Spinal cord (tissue), 10 donors: ENCODE measurements at places on chromosomes 5 and 9. TPM values are rescaled to one million over a fixed set of nuclear protein-coding genes. Genes with fewer than 3 reads are reported as not detected.
A peak's percentile ranks its signal among the peaks of the same experiment; 100 is the strongest.

- H3K4me1 ChIP-seq, result peaks cover 15% of the 10 kb centered on the region
- no peak overlapping the region for H3K4me3 ChIP-seq
- no peak overlapping the region for H3K27ac ChIP-seq
- peaks cover 14% of the 10 kb centered on the region for H3K36me3 ChIP-seq
- H3K27me3 ChIP-seq, result no peaks in the 10 kb centered on the region
Measured at GRCh38 chr9:137679695-137680305, 61.0 kb downstream of the EHMT1 start.

- no peaks in the 10 kb centered on the region for H3K4me1 ChIP-seq
- no peak overlapping the region for H3K27ac ChIP-seq
- no peaks in the 10 kb centered on the region for H3K36me3 ChIP-seq
- DNase-seq, result peak; percentile 71
Measured at GRCh38 chr9:107566611-107567061, 77.1 kb upstream of the KLF4 start.

DNA sequence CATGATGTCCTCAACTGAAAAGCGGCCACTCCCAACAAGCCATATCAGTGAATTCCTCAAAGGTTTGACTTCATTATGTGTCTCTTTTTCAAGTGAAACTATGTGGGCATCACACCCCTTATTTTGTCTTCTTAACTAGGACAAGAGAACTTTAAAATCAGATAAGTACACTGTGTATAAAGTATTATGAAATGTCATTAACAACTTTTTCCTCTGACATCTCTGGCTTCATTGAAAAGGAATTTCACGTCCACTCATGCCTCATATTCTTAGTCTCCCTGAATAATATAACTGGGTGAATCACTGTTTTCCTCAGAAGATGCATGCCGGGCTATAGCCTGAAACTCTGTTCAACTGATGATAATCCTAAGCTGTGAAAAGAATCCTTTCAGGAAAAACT lies 415.8 kb downstream of the ACTL7B start:
- H3K27me3 ChIP-seq, result no peaks in the 10 kb centered on the region
- H3K4me3 ChIP-seq, result no peak overlapping the region
- peaks cover 4% of the 10 kb centered on the region for H3K4me1 ChIP-seq
- H3K27ac ChIP-seq, result no peak overlapping the region
- no peak for DNase-seq

DNA sequence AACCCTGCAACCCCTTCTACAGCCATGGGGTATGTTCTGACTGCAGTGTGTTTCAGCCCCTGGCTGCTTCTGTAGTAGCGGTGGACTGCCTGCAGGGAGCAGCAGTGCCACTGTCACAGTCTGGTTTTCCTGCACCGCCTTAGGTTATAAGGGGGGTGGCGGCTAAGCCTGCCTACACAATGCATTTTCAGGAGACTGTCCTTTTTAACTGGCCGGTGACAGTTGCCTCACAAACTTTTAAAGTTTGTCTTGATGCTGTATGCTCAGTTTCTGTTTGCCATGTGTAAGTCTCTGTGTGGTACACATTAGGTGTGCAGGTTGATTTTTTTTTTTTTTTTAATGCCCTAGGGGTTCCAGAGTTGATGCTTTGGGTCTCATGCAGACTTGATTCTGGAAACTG lies 53.0 kb downstream of the NUP214 start:
- H3K4me3 ChIP-seq, result no peak overlapping the region
- H3K4me1 ChIP-seq, result no peaks in the 10 kb centered on the region
- H3K27ac ChIP-seq, result no peak overlapping the region
- peaks cover 42% of the 10 kb centered on the region for H3K36me3 ChIP-seq

DNA sequence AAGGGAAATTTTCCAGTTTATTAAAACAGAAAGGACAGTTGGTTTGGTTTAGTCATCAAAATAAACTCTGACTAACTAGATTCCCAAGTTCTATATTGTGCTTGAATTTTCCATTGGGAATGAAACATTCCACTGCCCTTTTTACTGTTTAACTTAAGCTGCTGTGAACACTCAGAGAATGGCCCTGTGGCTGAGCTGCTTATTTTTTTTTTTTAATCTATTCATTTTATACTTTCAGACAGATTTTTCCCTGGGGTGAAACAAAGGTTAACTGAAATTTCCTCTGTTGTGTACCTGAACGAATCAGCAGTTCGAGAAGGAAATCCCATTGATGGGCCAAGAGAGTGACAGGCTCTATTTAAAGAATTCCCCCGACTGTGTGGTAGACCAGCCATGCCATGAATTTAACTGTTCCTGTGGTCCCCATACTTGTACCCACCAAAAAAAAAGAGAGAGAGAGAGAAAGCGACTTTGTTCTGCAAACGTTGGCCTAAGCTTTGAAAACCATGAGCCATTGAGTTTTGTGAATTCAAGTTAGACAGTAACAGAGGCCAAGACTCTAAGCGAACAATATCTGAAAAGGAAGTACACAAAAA lies 138.7 kb upstream of the GRHPR start:
- no peaks in the 10 kb centered on the region for H3K27me3 ChIP-seq
- no peak overlapping the region for H3K27ac ChIP-seq
- no peaks in the 10 kb centered on the region for H3K4me1 ChIP-seq
- no peaks in the 10 kb centered on the region for H3K36me3 ChIP-seq

DNA sequence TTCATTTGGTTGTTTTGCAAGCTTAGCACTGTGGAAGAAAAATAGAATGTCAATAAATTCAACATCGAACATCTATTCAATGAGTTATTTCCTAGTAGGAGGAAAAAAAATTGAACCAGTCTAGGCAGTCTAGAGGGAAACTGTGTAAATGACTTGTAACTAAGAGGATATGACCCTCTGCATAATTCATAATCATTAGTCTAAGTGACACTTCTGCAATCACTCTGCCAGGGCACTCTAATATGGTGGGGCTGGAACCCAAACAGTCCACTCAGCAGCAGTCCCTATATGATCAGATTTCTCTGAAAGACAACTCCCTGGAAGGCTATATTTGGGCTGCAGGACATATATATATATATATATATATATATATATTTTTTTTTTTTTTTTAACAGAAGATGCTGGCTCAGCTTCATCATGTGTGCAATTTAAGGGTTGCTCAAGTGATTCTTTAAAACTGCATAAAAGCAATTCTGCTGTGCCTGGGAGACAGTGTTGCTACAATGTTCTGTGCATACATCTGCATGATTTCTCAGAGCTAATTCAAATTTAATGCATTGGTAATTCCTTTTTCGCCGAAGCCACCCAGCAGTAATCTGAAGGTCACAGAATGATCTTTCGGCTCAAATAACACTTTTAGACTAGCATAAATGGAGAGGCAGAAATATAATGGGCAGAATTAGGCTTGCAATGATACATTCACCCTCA lies 482.1 kb upstream of the ZNF608 start:
- no peaks in the 10 kb centered on the region for H3K4me1 ChIP-seq
- no peaks in the 10 kb centered on the region for H3K36me3 ChIP-seq
- no peak overlapping the region for H3K4me3 ChIP-seq

DNA sequence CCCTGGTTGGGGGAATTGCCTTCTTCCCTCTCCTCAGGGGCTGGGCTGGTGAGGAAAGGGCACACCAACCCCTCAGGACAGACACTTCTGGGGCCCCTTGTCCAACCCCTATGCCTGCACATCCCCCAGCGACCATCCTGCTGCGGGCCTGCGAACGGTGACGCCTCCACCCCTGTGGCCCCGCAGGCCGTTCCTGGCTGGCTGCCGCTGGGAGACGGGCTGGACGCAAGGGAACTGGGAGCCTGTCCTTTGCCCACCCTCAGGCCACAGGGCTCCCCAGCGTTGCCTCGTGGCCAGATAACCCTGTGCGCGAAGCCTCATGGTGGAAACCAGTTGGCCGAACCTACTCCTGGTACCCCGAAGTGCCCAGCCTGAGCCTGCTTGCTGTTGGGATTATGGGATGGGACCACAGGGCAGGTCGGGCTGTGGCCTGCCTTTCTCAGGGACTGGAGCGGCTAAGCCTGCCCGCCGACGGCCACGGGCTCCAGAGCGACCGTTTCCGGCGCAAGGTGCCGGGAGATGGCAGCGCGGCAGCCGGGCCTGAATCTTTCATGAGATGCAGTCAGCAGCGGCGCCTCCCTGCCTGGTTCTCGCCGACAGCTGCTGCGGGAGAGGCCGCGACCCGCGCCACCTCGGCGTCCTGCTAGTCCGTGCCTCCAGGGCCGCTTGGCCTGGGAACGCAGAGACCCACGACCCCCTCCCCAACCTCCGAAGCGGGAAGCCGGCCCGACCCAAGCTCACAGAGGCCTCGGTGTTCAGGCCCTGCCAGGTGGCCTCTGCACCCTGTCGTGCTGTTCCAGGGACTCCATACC lies 6.5 kb upstream of the PITX1 start:
- peak; percentile 36 for DNase-seq
- no peak overlapping the region for H3K27ac ChIP-seq
- no peaks in the 10 kb centered on the region for H3K36me3 ChIP-seq
- H3K4me3 ChIP-seq, result no peak overlapping the region
- peaks cover 98% of the 10 kb centered on the region for H3K27me3 ChIP-seq

Gene C1QTNF3
- 52.4 TPM for total RNA-seq

Gene SPINK7
- total RNA-seq, result not detected

DNA sequence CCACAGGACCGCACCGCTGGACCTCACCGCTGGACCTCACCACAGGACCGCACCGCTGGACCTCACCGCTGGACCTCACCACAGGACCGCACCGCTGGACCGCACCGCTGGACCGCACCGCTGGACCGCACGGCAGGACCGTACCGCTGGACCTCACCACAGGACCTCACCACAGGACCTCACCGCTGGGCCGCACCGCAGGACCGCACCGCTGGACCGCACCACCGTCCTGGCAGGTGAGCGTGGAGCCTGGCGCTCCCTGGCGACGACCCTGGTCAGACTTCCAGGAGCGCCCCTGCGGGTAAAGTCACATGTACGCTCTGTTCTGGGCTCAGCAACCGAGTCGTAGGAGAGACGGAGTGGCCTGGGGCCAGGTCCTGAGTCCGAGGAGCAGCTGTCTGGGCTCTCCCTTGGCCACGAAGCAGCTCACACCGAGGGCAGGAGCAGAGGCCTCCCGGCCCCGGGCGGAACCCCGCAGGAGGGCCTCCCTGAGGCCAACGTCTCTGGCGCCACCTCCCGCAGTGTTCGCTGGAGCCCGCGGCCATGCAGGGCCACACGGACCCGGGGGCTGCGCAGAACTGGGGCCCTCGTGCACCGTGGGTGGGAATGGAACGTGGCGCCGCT lies 30.5 kb downstream of the MRPL36 start:
- DNase-seq, result no peak
- no peak overlapping the region for H3K27ac ChIP-seq
- H3K4me3 ChIP-seq, result no peak overlapping the region
- H3K36me3 ChIP-seq, result no peaks in the 10 kb centered on the region
- peaks cover 3% of the 10 kb centered on the region for H3K27me3 ChIP-seq
- no peaks in the 10 kb centered on the region for H3K4me1 ChIP-seq

- H3K36me3 ChIP-seq, result no peaks in the 10 kb centered on the region
- no peaks in the 10 kb centered on the region for H3K27me3 ChIP-seq
- no peak for DNase-seq
- H3K4me3 ChIP-seq, result peak overlapping the region; percentile 39
- H3K4me1 ChIP-seq, result peaks cover 4% of the 10 kb centered on the region
Measured at GRCh38 chr5:96875791-96876291, 459 bp upstream of the ERAP2 start.

- no peak overlapping the region for H3K4me3 ChIP-seq
- DNase-seq, result no peak
- H3K27me3 ChIP-seq, result no peaks in the 10 kb centered on the region
- H3K4me1 ChIP-seq, result no peaks in the 10 kb centered on the region
- no peaks in the 10 kb centered on the region for H3K36me3 ChIP-seq
- H3K27ac ChIP-seq, result no peak overlapping the region
Measured at GRCh38 chr9:71115448-71115975, 5.9 kb downstream of the TRPM3 start.

- DNase-seq, result no peak
- H3K4me3 ChIP-seq, result no peak overlapping the region
- H3K27ac ChIP-seq, result no peak overlapping the region
Measured at GRCh38 chr9:99269416-99269815, 47.3 kb downstream of the SEC61B start.

Gene ANKRD34B
- 2.7 TPM for total RNA-seq

DNA sequence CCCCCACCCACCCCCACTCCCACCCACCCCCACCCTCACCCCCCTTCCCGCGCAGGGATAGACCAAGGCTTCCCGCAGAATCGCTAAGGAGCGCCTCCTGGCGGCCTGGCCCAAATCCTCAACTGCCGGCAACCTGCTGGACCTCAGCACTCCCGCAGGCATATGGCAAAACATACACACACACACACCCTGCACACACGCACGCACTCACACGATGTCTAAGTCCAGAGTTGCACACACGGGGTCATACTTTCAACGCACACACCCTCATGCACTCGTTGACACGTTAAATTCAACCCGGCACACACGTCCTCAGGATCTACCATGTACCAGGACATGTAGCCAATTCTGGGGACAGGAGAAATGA lies 1.7 kb downstream of the CPLX2 start:
- H3K27ac ChIP-seq, result no peak overlapping the region
- peaks cover 20% of the 10 kb centered on the region for H3K27me3 ChIP-seq
- H3K36me3 ChIP-seq, result no peaks in the 10 kb centered on the region
- H3K4me3 ChIP-seq, result no peak overlapping the region

- no peak overlapping the region for H3K4me3 ChIP-seq
- H3K27ac ChIP-seq, result no peak overlapping the region
- H3K27me3 ChIP-seq, result no peaks in the 10 kb centered on the region
- no peak for DNase-seq
Measured at GRCh38 chr9:89430995-89431394, 66.9 kb downstream of the SEMA4D start.

Gene CKMT2
- total RNA-seq, result 7.0 TPM

Gene HSPB3
- total RNA-seq, result 0.33 TPM
